Fibroblast of skin of back (primary cell): ENCODE measurements at places on chromosomes 4 and X.

- peak; percentile 90 for DNase-seq
Measured at GRCh38 chrX:43654431-43655150, 1.5 kb upstream of the MAOA start.

- no peak for DNase-seq
Measured at GRCh38 chr4:83009529-83009928, 1.1 kb downstream of the LIN54 start.

- DNase-seq: peak; percentile 23
Measured at GRCh38 chrX:11531226-11531625, 134.5 kb downstream of the ARHGAP6 start.

- no peak for DNase-seq
Measured at GRCh38 chr4:177275999-177276398, 33.7 kb upstream of the NEIL3 start.

- peak; percentile 36 for DNase-seq
Measured at GRCh38 chr4:82811838-82812341, 13.3 kb upstream of the SCD5 start.

GRCh38 chr4:169080981-169081380 is 70.9 kb upstream of the CBR4 start:
- DNase-seq: peak; percentile 68

- no peak for DNase-seq
Measured at GRCh38 chr4:101065346-101065745, 282.0 kb downstream of the PPP3CA start.

GRCh38 chr4:54090804-54091623 is 8.9 kb upstream of the GSX2 start:
- DNase-seq: no peak

DNA sequence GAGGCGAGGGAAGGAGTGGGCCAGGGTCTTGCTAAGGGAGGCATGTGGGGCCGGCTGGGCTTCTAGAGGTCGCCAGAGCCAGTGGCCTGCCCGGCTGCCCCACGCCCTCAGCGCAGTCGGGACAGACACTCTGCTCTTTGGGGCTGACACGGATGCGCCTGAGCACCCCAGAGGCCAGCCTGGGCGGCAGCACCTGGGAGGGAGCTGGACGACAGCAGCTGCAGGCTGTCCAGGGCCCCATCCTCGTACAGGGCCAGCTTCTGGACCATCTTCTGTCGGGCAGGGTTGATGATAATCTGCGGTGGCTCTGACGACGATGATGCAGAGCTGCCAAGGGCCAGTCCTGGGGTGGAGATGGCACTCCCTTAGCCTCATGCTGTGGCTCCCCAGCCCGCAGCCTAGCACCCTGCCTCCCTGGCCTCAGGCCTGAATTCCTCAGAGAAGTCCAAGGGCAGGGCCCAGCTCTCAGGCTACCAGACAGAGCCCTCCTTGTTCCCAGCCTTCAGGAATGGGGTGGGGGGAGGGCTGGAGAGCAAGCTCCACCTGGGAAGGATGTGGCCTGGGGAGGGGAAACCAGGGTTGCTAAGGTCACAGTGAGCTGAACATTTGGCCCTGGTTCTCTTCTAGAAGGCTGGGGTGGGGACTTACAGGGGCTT is 7.2 kb downstream of the IRAK1 start:
- no peak for DNase-seq

GRCh38 chr4:48190839-48191238 is 56.8 kb upstream of the TXK start:
- no peak for DNase-seq

GRCh38 chrX:66051980-66052379 is 12.1 kb upstream of the VSIG4 start:
- DNase-seq: no peak

DNA sequence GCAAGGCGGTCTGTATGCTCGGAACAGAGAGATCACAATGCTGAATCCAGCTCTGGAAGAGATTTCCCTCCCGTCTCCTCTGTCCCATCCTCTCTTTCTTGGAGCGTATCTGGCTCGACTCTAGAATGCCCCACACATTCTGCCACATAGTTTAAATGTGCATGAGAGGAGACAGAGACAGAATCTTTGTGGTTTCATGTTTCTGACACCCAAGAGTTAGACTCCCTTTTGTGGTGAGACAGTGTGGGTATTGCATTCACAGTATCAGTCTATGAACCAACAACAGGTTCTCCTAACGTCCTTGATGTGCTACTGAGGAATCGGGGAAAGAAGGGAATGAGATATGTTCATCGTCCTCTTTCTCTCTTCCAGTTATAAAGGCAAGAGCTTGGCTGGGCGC is 25.3 kb downstream of the FAM47E start:
- no peak for DNase-seq

- DNase-seq: no peak
Measured at GRCh38 chr4:757111-757510, 51.5 kb downstream of the PCGF3 start.

DNA sequence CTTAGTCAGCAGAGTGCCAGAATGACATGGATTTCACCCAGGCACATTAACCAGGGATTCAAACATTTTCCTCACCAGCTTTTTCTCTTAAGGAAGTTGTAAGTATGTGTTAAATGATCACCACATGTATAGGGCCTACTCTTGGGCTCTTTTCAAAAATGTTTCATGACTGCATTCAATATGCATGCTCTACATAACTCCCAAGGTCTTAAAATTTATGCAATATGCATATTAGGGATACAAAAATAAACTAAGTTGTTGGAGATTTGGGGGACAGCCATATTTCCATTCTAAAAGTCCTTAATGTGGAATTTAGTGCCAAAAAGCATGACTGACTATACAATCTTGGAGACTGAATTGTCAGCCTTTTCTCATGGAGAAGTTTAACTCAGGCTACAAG is 25.0 kb upstream of the TRPC5OS start:
- no peak for DNase-seq

DNA sequence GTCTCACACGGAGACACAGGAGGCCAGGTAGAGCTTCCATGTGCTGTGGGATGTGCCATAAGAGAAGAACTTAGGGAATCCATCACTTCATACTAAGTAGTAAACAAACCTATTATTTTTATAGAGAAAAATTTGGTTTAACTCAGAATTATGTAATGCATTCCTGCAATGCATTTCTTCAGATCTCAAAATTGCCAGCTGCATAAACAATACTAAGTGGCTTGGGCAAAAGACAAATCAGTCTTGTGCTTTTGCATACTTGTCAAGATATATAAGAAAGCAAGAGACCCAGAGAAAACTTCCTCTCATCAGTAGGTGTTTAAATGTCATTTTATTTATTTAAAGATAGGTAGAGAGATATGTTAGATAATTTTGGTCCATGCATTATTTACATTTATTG is 382.1 kb upstream of the CTSO start:
- no peak for DNase-seq

GRCh38 chr4:2261110-2261852 is 628 bp downstream of the MXD4 start:
- DNase-seq: peak; percentile 65

DNA sequence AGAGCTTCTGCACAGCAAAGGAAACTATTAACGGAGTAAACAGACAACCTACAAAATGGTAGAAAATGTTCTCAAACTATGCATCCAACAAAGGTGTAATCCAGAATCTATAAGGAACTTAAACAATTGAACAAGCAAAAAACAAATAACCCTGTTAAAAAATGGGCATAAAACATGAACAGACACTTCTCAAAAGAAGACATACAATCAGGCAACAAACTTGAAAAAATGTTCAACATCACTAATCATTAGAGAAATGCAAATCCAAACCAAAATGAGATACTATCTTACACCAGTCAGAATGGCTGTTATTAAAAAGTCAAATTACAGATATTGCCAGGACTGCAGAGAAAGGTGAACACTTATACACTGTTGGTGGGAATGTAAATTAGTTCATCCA is 309.6 kb upstream of the KLF3 start:
- DNase-seq: no peak

DNA sequence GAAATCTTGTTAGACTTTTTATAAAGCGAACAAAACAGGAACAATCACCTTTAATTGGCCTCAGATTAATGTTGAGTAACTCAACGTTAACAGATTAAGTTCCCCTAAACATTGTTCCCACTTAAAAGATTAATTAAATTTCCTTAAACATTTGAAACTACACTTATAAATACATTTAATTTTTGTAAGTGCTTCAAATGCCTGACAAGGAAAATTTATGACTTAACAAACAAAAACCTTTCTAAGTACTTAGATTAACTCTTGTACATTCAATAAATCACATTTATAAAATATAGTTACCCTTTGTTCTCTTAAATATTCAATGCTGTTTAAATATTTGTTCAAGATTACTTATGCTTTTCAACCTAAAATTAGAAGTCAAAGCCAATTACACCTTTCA is 39.4 kb upstream of the OCIAD2 start:
- DNase-seq: no peak

GRCh38 chrX:43225626-43226328 is 430.3 kb upstream of the MAOA start:
- DNase-seq: no peak

- DNase-seq: peak; percentile 1
Measured at GRCh38 chr4:171956678-171957077, 143.5 kb downstream of the GALNTL6 start.

DNA sequence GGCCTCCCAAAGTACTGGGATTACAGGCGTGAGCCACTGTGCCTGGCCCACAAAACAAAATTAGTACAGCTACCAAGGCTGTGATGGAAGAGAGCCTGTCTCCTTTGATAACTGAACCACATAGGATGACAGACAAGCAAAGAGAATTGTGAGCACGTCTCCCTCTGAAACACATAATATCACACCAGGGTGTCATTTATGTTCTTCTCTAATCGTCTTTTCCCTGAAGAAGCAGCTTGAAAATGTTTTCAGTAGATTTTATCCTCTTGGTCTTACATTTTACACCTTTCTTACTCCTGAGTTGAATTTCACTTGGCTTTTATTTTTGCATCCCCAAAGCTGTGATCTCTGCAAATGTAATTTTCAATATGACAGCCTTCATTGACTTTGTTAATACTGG is 67.8 kb downstream of the TENM3 start:
- no peak for DNase-seq

DNA sequence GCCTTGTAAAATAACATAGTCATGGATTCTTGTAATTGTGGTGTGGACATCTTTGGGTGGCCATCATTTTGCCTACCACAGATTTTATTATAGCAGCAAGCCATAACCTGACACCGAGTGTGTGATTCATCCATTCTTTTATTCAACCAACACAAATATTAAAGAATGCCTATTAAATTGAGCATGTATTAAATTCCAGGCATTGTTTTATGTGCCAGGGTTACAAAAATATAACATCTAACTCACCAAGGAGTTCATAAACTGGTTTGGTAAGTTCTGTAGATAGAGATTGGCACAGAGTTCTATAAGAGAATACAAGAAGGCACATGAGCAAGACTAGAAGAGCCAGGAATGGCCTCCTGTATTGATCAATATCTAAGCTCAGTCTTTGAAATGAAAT is 18.0 kb downstream of the NBDY start:
- peak; percentile 12 for DNase-seq

GRCh38 chrX:40570346-40571093 is 10.2 kb upstream of the ATP6AP2 start:
- no peak for DNase-seq

GRCh38 chrX:39631276-39632229 is 466.2 kb downstream of the BCOR start:
- no peak for DNase-seq

- no peak for DNase-seq
Measured at GRCh38 chrX:24837966-24838365, 144.2 kb downstream of the POLA1 start.

- DNase-seq: no peak
Measured at GRCh38 chr4:10622728-10623127, 61.8 kb downstream of the CLNK start.

- no peak for DNase-seq
Measured at GRCh38 chrX:9913146-9913433, 54.1 kb upstream of the CLDN34 start.

GRCh38 chr4:83716874-83717273 is 181.0 kb downstream of the GPAT3 start:
- no peak for DNase-seq

- DNase-seq: no peak
Measured at GRCh38 chr4:181525634-181526033, 717.6 kb upstream of the TENM3 start.

DNA sequence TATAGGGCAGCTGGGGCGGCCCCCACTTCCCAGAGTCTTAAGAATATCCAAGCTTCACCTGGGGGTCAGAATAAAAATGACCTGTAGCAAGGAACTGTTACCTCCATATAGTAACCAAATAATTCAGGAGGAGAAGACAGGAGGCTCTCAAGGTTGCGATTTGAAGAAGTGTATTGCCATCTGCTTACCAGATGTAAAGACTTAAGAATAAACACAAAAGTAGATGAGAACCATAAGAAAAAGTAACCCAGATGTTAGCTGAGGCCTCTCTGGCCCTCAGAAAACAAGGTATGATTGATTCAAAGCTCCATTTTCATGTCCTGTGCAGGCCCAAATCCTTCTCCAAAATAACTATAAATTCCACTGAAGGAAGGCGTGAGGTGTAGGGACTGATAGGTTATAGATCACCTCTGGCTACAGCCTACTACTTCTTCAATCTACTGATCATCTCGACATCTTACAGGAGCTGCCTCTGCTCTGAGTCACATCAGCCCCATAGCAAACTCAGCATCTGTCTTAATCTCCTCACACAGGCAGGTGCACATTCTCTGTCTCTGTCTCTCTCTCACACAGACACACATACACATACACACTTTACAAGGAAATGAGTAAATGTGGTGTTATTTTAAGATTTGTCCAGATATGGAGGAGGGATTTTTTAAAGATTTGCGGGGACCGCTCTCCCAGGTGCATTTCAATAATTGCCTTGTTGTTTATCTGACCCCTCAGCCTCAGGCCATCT is 193.9 kb upstream of the EDNRA start:
- no peak for DNase-seq

DNA sequence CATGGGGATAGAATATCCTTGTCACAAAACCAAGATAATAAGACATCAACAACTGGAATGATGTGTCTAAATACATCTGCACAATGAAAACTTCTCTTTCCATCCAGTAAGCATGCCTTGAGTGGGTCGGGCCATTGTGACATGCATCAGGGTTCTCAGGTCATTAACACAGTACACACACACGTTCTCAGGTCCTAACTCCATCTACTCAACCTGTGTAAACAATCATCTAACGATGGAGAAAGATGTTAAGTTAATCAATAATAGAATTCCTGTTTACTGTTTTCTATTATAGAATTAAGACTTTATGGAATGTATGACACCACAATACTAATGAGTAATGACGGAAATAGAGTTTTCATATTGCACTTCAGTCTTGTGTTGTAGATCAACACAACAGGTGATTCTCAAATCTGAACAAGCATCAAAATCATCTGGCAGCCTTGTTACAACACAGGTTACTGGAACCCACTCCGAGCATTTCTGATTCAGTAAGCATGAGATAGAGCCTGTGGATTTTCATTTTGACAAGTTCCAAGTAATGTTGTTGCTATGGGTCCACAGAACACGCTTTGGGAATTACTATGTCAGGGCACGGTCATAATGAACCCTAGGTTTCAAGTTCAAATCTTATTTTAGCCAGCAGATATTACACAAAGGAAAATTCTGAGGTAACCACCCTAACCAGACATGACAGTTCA is 315.8 kb upstream of the TEX13C start:
- DNase-seq: no peak

GRCh38 chrX:129622757-129623301 is 31.9 kb downstream of the APLN start:
- peak; percentile 67 for DNase-seq
